CD4-positive, alpha-beta T cell treated with Interleukin-12 subunit alpha and Interleukin-12 subunit beta, for 1 hour (primary cell): ENCODE measurements at places on chromosomes 3 and 15.

- no peak for DNase-seq
Measured at GRCh38 chr3:8147711-8148110, 353.9 kb upstream of the LMCD1 start.

DNA sequence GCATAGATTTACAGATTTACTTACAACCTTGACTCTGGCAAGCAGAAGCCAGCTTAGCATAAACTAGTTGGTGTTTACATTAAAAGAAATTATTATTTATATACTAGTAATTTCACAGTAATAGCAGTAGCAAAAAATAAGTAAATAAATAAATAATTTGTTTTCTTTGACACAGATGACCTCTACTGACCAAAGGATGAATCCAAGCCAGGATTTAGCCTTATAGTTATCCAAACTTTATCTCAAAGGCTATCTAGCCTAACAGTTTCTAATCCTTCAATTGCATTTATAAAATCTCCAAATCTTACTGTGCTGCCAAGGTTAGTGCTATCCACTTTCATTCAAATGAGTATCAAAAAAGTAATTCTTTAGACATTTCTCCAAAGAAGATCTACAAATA is 64.3 kb downstream of the FRMD5 start:
- DNase-seq, result no peak

- no peak for DNase-seq
Measured at GRCh38 chr3:151989621-151990020, 116.2 kb downstream of the SUCNR1 start.

DNA sequence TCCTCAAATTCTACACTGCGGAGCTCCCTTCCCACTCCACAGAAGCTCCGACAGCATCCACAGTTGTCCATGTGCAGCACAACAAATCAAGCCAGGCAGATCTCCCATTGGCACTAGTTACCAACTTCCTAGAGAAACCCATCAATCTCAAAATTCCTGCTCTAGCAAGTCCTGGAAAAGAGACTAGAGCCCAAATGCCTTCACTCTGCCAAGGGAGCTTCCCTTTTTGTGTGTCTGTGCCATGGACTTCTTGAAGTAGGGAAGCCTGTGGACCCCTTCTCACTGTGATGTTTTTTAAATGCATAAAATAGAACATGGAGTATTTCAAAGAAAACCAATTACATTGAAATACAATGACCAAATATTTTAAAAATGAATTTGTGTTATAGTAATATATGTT is 59.1 kb downstream of the TGFBR2 start:
- no peak for DNase-seq

DNA sequence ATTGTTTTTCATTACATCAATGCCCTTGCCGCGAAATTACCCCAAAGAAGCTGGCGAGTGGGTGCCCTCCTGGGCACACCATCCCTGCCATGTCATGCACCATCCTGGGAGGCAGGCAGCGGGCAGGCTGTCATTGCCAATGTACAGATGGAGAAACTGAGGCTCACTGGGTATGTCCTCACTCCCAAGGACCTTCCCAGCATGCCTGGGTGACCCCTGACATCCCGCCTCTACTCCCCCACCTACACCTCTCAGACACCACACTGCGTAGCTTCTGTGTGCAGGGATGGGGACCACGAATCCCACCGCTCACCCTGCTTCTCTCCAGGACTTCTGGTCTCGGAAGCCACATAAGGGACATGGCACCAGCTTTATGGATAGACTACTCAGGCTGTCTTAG is 41.0 kb upstream of the SLC41A3 start:
- DNase-seq, result no peak

DNA sequence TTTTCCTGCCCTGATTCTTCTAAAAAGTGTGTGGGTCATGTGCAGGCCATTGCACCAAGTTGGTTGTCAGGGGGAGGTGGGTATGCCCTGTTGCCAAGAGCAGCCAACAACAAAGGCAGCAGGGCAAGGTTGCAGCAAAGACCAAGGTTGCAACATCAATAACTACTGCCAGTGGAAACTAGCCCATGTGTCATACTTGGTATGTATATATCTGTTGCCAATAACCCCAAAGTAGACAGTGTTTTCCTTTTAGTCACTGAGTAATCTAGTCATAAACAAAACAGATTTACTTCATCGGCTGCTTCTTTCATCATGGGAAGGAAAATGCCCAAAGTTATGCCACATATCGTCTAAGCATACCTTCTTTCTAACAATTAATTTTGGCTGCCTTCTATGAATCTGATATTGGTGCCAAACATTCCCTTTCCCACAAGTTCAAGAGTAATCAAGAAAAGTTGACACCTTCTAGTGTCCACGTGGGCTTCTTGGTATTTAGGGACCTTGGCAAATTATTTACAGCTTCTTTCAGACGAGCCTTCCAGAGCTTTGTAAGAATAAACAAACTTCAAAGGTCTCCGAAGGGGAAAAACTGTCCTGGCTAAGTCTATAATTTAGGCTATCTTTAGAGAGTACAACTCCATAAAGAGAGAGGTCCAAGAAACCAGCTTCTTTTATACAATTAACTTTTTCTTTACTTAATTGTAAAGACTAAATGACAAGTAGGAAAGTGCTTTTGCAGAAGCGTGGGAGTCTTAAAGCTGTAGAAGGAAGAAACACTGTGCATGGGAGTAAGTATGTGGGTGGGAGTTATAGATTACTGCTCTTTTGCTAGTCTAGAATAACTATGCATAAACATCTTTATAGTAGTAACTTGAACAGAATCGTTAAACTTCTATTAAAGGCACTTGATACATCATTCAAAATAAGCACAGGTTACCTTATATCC is 10.0 kb upstream of the MBNL1 start:
- DNase-seq, result peak; percentile 81

DNA sequence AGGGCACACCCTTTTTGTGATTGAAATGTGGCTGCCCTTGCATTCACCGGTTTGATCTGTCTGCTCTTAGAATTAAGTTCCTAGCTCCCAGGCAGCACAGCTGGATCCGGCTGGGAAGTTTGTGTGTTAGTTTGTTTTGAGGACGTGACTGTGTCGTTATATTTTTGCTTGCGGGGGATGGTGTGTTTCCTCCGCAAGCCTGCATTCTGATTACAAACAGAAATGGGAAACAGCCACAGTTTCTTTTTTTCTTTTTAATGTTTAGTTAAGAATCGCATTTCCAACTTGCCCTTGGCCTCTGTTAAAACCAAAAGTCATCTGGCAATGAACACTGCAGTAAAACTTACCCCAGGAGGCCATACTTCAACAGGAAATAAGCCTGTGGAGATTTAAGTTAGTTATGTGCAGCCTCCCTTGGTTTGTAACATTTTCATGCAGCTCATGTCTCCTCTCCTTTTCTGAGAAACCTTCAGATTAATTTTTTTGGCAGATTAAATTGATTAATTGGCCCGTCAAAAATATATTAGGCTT is 888 bp downstream of the TMOD3 start:
- peak; percentile 13 for DNase-seq

DNA sequence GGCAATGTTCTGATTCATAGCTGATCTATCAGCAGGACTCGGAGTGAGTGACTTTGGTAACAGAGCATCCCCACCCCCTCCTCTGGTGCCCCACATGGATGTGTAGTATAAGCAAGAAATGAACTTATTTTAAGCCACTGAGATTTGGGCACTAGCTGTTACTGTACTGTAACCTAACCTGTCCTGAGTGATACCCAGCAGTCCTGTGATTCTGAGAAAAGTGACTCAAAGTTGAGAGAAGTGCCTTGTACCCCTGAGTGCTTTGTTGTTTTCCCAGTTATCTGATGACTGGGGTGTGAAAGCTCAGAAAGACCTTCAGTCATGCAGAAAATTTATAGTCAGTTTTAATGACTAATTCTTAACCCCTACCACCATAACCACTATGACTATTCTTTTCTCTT is 439.9 kb upstream of the RBMS3 start:
- DNase-seq, result no peak

DNA sequence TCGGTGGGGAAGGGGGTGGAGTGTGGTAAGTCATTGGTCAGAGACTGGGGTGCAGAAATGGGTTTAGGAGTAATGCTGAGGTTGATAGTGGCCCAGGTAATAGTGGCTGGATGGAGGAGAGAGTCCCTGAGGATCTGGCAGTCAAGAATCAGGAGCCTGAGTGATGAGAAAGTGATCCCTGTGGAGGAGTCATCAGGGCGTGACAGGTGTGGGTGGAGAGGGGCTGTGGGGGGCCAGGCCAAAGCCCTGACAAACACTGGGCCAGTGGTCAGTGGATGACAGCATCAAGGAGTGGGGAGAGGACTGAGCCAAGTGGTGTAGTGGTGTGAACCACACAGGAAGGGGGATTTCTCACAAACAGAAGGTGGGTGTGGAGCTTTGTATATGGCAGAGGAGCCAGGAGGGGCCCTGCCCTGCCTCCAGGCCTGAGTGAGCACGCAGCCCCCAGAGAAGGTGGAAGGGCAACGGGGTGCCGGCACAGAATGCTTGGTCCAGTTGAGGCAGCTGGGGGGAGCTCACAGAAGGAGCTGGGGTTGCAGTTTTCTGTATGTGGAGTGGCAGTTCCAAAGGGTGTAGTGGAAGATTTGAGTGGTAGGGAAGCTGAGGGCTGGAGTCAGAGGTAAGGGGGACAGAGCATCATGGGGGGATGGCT is 77.1 kb downstream of the SPSB4 start:
- DNase-seq, result no peak

- no peak for DNase-seq
Measured at GRCh38 chr3:171401432-171401831, 58.8 kb downstream of the TNIK start.

DNA sequence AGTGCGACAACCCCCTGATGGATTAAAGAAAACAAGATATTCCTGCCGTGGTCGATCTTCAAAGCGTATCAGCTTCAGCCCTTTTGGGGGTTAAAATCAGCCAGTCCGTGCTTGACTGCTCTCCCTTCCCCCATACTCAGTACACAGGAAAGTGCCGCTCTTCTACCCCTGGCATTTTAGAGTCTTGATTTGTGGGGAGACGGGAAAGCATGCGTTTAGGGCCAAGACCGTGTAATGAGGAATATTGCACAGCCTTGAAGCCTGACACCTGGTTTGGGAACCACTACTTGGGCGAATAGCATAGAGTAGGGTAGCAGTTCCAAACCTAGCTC is 540 bp upstream of the EDC3 start:
- DNase-seq, result no peak

DNA sequence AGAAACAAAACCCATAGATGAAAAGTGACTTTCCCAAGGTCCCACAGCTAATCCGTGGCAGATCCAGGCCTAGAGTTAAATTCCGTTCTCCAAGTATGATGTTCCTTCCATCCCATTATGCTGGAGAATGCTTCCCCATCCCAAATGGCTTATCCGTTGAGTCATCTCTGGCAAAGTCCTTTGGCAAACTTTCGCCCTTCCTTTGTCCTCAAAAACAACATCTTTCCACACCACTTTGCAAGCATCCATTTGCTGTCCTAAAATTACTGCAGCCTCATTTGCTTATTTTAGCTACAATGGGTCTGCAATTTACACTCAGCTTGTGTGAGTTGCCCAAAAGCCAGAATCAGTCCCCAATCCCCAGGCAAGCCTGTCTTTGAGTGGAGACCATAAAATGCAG is 304.0 kb upstream of the TLE3 start:
- DNase-seq, result no peak

- no peak for DNase-seq
Measured at GRCh38 chr15:99944131-99944530, 210.9 kb upstream of the LYSMD4 start.

DNA sequence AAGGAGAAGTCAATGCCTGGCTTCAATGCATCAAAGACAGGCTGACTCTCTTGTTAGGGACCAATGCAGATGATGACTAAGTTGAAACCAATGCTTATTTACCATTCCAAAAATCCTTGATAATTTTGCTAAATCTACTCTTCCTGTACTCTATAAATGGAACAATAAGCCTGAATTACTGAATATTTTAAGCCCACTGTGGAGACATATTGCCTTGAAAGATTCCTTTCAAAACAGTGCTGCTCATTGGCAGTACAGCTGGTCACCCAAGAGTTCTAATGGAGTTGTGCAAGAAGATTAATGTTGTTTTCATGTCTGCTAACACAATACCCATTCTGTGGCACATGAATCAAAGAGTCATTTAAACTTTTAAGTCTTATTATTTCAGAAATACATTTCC is 181.0 kb upstream of the CBLB start:
- DNase-seq, result no peak

- no peak for DNase-seq
Measured at GRCh38 chr3:149426325-149426724, 48.2 kb upstream of the TM4SF4 start.

DNA sequence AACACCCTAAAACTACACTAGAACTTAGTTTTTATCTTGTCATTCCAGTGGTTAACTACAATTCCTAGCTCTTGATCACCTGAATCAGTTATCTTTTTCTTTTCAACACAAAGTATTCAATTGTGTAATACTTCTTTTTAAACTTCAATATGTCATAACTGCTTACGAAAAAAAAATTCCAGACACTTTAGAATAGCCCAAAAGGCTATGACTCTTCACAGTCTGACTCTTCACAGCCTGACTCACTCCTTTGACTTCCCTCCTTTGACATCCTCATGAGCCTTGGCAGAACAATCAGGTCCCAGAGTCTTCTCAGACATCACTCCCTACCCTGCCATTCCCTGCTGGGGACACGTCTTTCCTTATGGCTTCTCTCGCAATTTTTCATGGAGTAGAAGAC is 727.1 kb downstream of the ROBO1 start:
- DNase-seq, result no peak

- DNase-seq, result no peak
Measured at GRCh38 chr3:49634736-49635135, 39.4 kb upstream of the APEH start.

GRCh38 chr15:83484636-83485035 is 37.5 kb downstream of the SH3GL3 start:
- DNase-seq, result no peak

DNA sequence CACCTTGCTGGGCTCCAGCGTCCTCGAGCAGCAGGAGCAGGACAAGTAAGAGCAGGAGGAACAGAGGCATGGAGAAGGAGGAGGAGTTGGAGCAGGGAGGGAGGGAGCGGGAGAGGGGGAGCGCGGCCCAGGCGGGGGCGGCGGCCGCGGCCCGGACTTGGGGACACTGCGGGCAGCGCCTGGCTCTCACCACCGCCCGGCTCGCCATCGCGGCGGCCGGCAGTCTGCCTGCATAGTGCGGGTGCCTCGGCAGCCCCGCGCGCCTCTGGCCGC is 440 bp downstream of the DCBLD2 start:
- DNase-seq, result peak; percentile 1

DNA sequence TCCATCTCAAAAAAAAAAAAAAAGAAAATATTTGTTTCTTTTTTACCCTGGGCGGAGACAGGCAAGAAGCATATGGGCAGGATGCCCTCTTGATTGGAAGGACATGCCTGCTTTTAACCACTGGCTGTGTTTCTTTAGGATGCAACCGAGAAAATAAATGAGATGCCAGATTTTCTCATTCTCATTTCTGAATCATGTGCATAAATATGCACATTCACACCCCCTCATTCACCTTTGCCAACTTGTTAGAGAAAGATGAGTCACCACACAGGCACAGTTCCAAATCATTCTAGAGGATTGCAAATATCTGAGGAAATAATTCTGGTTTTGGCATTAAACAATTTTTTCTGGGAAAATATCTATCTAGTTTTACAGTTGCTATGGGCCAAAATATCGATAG is 3.3 kb downstream of the LIPH start:
- DNase-seq, result no peak

DNA sequence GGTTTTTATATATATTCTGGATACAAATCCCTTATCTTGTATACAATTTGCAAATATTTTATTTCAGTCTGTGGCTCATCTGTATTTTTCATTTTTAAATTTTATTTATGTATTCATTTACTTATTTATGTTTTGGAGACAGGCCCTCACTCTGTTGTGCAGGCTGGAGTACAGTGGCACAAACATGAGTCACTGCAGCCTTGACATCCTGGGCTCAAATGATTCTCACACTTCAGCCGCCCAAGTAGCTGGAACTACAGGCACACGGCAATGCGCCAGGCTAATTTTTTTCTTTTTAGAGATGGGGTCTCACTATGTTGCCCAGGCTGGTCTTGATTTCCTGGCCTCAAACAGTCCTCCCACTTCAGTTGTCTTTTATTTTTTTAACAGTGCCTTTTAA is 50.6 kb downstream of the PFN2 start:
- DNase-seq, result no peak
